Stimulated activated CD8-positive, alpha-beta memory T cell treated with anti-CD3 and anti-CD28 coated beads, Interleukin-7, amount 100 ng/mL, for 1 hour (primary cell): ENCODE measurements at places on chromosomes 1 and 21.
A peak's percentile ranks its signal among the peaks of the same experiment; 100 is the strongest.

DNA sequence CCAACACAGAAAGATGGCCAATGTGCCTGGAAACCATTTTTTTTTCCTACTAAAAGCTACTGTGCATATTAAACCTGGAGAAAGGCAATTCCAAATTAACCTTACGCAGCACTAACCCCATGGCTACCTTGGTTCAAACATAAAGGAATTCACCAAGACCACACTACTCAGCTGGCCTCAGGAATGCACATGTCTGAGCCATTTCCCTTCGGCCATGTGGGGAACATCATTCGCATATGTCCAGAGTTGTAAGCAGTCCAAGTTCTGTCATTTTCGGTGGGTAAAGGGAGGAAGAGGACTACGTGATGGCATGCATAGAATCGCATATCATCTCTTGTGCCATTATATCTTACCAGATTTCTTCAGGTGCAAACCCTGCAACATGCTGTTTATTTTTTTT is 175.4 kb downstream of the NTMT2 start:
- no peak for DNase-seq

DNA sequence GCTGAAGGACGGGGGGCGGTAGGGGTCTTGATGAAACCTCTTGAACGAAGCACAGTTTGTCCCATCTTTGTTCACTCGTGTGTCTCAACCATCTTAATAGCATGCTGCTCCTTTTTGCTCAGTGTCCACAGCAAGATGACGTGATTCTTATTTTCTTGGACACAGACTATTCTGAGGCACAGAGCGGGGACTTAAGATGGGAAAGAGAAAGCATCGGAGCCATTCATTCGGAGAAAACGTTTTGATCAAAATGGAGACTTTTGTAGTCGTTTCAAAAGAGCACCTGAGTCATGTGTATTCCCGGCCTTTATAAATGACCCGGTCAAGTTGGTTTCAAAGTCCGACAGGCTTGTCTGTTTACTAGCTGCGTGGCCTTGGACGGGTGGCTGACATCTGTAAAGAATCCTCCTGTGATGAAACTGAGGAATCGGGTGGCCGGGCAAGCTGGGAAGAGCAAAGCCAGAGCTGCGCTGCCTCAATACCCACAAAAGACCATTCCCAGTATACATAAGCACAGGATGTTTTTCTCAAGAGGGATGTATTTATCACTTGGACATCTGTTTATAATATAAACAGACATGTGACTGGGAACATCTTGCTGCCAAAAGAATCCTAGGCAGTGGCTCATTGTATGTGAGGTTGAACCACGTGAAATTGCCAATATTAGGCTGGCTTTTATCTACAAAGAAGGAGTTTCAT is 18.5 kb downstream of the ETS2 start:
- no peak for DNase-seq

GRCh38 chr1:160772331-160772730 is 23.6 kb upstream of the LY9 start:
- no peak for DNase-seq

DNA sequence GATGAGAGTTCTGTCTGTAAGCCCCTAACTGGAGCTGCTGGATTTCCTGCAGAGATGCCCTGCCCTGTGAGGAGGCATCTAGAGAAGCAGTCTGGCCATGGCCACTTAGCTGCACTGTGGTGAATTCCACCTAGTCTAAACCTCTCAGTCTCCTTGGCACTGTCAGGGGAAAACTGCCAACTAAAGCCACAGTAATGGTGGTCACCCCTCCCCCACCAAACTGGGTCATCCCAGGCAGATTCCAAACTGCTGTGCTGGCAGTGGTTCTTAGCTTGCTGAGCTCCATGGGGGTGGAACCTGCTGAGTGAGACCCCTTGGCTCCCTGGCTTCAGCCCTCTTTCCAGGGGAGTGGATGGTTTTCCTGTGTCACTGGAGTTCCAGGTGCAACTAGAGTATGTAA is 740.6 kb downstream of the RWDD3 start:
- no peak for DNase-seq

DNA sequence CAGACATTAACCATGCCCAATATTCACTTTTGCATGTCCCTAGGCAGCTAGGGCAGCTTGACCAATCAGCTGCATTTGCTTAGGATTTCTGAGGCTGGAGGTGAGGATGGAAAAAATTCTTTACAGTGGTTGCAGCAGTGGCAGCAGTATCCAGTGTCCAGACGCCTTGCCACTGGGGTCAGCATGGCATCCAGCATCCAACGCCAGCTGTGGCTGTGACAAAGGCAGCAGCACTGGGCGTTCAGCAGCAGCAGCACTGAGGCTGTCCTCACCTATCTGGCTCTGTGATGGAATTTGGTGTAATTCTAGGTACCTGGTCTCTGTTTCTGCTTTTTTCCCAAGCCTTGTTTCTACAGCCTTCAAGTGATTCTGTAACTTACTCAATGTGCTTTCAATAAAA is 15.5 kb downstream of the RHBDL2 start:
- DNase-seq, result no peak

GRCh38 chr1:88490676-88491075 is 193.4 kb upstream of the PKN2 start:
- DNase-seq, result no peak

- DNase-seq, result no peak
Observed at GRCh38 chr1:184393962-184394361, 7.1 kb downstream of the C1orf21 start.

DNA sequence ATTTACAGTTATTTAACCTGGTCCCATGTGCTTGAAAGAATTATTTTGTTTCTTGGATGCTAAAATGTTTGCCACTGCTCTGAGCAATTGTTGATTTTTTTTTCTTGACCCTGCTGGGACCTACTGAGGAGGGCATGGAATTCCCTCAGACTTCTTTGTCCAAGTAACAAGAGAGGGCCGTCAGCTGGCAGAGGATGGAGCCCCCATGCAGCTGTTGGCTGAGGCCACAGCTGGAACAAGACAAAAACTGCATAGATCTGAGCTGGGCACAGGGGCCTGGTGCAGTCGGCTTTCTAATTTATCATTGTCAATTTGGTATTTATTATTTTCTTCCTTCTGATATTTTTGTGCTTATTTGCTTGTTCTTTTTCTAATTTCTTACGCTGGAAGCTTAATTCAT is 39.6 kb upstream of the ABCG1 start:
- DNase-seq, result no peak

DNA sequence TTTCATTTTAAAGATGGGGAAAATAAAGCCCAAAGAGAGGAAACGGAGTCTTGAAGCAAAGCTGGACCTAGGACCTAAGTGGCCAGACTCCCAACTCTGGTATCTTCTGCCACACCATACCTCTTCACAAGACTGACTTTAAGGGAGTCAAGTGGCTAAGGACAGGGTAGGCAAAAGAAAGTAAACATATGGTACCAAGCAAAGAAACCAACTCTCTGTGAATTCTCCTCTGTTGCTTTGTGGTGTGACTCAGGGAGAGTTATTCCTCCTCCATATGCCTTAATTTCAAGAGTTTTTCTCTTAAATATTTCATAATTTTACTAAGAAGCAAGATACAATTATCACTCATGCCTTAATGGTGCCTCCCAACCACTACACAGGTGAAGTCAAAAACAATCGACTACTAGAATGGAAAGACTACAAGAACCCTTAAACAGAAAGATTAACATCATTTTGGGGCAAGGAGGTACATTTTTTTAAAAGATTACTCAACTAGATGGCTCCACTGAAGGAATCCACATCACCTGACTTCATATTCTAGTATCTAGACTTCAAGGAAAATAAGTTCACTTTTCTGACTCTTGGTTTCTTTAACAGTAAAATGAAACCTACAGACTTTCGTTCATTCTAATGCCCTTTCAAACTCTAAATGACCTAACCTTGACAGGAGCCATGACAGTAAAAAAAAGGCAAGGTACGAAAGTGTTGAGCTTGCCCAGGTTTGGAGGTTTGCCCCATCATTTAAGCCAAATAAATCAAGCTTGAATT is 44.2 kb downstream of the LUZP1 start:
- no peak for DNase-seq

GRCh38 chr1:226457307-226457712 is 49.4 kb upstream of the PARP1 start:
- peak; percentile 9 for DNase-seq

DNA sequence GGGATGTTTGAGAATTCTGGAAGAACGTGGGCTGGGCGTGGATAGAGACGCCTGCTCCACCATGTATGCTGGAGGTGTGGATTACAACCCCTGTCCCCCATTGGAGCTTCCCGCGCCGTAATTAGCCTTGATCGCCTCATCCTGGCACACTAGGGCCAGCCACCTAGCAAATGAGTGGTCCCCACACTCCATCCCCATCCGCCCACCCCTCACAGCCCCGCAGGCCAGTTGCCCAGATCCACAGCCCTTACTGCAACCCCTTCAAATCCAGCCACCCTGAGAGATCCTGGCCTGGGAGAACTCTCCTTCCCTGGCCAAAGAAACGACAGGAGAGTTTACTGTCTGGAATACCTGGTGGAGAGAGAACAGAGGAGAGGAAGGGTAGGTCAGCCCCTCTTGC is 375 bp upstream of the GJA4 start:
- DNase-seq, result no peak

- no peak for DNase-seq
Observed at GRCh38 chr21:30979054-30979453, 59.2 kb downstream of the KRTAP19-8 start.

- DNase-seq, result no peak
Observed at GRCh38 chr21:41622831-41623548, 115.0 kb upstream of the TMPRSS2 start.

GRCh38 chr1:160413716-160414115 is 13.4 kb downstream of the VANGL2 start:
- no peak for DNase-seq

- no peak for DNase-seq
Observed at GRCh38 chr1:81894867-81895266, 94.1 kb downstream of the ADGRL2 start.

DNA sequence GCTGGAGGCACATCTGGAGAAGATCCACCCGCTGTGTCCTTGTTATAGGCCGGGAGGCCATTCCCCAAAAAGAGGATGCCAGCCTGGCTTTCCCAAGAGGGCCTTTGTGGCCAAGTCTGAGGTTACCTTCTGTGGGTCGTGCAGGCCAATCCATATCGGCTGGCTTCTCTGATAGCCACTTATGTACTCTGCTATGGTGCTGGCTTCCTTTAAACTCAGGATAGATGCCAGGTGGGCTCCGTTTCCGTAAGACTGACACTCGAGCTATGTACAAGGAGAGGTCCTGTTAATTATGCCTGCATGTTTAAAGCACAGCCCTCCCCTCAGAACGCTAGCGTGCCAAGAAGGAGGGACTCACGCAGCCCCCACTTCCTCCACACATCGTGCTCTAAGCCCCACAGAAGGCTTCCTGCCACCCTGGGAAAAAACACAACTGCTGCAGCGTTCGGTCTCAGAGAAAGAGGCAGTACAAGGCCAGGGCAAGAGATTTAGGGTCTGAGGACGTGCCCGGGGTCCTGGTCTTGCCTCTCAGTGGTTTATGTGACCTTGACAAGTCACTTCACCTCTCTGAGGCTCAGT is 11.6 kb downstream of the REG4 start:
- DNase-seq, result no peak

GRCh38 chr1:58264462-58264861 is 282.1 kb downstream of the OMA1 start:
- DNase-seq, result no peak
